Karpas-422 (cell line): ENCODE measurements at places on chromosomes 4 and X. TPM values are rescaled to one million over a fixed set of nuclear protein-coding genes. Genes with fewer than 3 reads are reported as not detected.

DNA sequence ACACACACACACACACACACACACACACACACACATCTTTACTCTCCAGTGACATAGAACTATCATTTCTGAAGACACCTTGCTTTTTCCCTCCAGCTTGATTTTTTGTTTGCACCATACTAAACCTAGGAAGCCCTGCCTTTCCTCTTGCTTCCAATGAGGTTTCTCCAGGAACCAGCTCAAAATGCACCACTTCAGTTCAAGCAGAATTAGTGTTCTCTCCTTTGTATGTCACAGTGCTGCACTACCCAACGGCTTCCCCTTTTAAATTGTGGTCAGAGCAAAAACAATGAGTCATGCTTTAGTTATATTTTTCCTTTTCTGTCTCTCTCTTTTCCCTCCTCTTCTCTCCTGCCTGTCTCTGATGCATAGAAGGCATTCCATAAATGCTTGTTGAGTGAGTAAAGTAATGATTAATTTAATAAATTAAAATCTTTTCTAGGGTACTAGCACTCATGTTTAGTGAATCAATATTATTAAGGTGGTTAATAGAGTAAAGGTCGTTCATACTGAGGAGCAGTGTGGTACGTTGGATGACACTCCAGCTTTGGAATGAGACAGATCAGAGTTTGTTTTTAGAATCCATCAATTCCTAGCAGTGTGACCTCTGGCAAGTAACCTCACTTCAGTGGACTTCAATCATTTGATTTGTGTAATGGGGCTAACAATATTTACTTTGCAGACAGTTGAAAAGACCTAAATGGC, 5.9 kb downstream of the RTL3 start:
- DNase-seq, result no peak

DNA sequence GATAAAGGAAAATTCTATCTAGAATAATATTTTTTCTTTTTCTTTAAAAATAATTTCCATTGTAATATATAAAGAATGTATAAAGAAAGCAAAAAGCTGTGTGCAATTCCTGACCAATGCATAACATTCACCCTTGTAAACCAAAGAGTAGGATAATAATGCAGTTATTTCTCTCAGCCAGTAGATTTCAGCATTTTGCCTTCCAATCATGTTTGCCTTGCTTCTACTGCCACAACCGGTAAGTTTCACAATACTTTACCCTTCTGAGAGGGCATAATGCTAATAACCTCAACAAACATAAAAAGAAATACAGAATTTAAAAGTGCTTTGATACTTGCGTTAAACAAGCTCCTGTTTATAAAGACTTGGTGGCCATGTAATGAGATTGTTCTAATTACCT, 59.9 kb downstream of the CHIC2 start:
- DNase-seq, result no peak

DNA sequence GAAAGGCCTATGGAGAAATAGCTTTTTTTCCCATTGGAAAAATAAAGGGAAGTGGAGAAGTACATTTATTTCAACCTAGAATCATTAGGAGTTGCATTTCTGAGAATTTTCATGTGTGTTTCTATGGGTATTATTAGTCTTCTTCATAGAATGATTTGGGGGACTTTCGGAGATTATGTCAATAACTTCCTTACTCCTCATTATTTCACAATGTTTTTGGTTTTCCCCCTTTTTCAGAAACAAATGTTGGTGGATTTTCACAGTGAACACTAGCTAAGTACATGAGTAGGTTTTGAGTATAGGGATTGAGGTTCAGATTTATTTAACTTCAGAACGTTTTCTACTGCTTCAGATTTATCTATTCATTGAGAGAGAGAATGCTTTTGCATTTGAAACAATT, 54.0 kb downstream of the SH3BGRL start:
- no peak for DNase-seq

The LONRF3 gene
- 5.4 and 6.3 TPM in 2 replicates for total RNA-seq

- no peak for DNase-seq
These were observed 1.5 kb upstream of the CPLX1 start for GRCh38 chr4:827209-828081.

GRCh38 chr4:10016169-10016568, 5.1 kb downstream of the SLC2A9 start:
- no peak for DNase-seq

DNA sequence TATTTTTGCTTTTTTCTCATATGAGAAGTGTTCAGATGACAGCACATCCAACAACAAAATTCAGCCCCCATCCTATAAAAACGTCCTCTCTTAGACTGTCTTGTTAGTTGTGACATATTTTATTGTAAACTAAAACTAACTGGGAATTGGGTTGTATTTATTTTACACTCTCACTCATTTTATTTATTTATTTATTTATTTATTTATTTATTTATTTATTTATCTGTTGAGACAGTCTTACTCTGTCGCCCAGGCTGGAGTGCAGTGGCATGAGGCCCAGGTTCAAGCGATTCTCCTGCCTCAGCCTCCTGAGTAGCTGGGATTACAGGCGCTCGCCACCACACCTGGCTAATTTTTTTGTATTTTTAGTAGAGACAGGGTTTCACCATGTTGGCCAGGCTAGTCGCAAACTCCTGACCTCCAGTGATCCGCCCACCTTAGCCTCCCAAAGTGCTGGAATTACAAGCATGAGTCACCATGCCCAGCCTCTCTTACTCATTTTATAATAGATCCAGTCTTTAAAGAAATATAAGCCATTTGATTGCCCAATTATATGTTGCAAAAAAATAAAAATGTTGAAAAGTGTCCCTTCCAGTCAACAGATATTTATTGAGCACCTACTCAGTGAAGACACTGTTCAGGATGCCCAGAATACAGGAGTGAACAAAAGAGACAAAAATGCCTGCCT, 44.6 kb downstream of the PALLD start:
- no peak for DNase-seq

The RASGEF1B gene
- total RNA-seq, result 1.2 and 1.6 TPM in 2 replicates

DNA sequence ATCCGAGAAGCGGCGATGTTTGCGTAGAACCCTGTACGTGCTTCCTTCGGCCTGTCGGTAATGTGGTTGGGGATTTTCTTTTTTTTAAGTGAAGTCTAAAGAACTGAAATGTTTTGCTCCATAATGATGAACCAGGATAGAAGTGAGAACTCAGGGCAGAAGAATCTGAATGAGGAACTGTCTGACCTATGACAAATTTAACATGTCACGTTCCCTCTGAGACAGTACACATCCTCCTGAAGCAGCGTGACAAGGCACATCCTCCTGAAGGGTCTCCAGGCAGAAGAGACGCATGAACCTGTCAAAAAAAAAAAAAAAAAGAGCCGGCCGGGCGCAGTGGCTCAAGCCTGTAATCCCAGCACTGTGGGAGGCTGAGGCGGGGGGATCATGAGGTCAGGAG, 6.2 kb downstream of the CSF2RA start:
- no peak for DNase-seq

- no peak for DNase-seq
These were observed 235.9 kb downstream of the SHOX start for GRCh38 chrX:866441-866990.

DNA sequence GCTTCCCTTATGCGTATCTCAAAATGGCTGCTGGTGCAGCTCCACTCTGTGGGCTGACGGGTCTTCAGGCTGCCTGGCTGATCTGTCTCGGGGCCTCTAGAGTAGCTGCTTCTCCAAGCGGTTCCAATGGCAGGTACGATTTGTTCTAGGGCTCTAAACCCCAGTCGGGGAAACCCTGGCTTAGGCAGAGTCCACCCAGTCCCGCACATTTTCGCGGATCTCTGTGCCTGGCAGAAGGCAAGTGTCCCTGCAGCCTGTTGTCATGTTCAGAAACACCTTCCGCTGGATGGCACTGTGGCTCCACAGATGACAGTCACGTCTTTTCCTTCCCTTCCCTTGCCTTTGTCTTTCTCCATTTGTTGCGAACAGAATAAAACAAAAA, 54.4 kb downstream of the NBDY start:
- peak; percentile 88 for DNase-seq

The COL25A1 gene
- 0.32 TPM in 1 of 2 replicates, not detected in the other for total RNA-seq

GRCh38 chrX:85037114-85037513, 33.4 kb downstream of the APOOL start:
- no peak for DNase-seq

DNA sequence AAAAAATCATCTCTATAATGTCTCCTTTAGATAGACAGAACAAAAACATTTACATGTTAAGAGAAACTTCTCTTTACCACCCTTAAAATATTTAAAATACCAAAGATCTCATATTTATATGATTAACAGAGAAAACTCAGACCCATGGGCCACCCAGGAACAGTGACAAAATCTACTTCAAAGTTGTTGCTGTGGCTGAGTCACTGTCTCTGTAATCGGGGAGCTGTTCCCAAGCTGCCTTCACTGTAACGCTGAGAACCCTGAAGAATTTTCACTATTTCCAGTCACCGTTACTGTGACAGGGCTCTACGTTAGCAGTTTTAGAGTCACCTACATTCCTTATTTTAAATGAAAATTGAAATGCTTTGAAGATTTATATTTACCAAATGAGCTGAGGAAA, 9.0 kb upstream of the DAPP1 start:
- DNase-seq, result peak; percentile 20

The FGG gene
- not detected in 2 replicates for total RNA-seq

The TCEAL2 gene
- total RNA-seq, result not detected in 2 replicates

DNA sequence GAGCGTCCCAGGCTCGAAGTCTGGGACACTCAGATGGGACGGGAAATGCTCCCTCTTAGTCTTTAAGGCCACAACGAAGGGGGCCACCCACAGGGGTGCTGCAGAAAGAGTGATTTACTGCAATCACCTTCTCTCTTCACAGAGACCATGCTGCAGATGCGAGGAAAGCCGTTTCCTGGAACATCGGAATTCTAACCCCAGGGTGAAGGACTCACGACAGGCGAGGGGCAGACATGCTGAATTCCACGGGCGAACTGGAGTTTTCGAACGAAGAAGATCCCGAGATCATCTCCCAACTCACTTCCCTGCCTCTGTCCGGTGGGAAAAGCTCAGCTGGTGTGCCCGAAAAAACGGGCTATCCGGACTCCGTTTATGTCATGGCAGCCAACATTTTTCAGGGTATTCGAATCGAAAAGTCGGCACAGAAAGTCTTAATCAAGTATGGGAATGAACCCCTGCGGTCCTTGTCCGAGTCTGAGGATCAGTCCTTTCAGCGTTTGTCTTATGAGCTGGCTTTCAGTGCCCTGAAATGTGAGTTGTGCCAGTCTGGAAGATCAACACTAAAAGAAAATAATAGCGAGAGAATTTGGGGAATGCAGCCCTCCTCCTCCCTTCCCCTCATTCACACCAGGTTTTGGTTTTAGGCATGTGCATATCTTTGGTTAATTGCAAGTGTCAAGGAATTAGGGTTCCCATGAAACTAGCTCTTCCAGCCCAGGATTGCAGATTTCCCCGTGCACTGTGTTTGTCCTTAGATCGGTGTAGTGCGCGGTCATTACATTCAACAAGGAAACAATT, 905 bp downstream of the NSUN7 start:
- DNase-seq, result no peak

- DNase-seq, result no peak
These were observed 12.5 kb upstream of the MAB21L2 start for GRCh38 chr4:150569384-150569987.

DNA sequence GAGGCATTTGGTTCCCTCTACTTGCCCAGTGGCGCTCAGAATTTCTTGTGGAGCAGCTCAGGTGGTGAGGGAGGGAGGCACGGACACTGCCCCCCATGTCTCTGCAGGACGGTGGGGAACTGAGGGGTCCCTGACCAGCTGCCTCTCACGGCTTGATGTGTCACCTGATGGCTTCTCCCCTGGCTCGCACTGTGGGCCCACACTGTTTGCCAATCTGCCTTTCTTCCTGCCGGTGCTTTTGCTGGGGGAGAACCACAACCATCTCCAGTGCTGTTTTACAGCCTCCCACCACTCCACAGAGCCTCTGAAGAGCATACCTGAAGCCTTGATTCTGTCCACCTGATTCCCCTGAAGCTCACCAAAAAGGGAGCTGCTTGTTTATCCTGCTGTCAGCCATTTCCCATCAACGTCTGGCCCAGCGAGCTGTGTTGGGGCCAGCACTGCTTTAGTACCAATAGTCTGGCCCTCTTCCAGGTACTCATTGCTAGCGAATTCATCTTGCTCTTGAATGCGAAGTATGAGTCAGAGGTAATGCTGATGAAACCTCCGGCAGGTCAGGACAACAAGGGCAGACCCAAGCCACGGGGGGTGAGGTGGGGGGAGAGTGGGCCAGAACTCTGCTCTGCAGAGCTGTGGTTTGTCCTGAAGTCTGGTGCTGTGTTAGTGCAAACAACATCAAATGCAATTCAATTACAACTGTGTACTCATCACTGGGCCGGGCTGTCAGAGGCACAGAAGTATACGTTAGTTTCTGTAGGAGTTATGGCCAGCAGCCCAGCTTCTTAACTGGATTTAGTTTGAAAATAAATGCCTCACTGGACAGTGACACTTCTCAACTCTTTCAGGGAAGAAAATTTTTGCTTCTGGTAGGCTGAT, 208.3 kb upstream of the JADE1 start:
- no peak for DNase-seq

GRCh38 chr4:15778289-15779241, at the start of gene CD38:
CD38 (plus strand) TSS chr4:15778328; CDS start chr4:15778415, 87 bp downstream.
- DNase-seq, result peak; percentile 67

The NDST4 gene
- not detected in 2 replicates for total RNA-seq

The ZFP42 gene
- not detected in 2 replicates for total RNA-seq

GRCh38 chr4:158490629-158491028, 31.1 kb upstream of the RXFP1 start:
- DNase-seq, result no peak

DNA sequence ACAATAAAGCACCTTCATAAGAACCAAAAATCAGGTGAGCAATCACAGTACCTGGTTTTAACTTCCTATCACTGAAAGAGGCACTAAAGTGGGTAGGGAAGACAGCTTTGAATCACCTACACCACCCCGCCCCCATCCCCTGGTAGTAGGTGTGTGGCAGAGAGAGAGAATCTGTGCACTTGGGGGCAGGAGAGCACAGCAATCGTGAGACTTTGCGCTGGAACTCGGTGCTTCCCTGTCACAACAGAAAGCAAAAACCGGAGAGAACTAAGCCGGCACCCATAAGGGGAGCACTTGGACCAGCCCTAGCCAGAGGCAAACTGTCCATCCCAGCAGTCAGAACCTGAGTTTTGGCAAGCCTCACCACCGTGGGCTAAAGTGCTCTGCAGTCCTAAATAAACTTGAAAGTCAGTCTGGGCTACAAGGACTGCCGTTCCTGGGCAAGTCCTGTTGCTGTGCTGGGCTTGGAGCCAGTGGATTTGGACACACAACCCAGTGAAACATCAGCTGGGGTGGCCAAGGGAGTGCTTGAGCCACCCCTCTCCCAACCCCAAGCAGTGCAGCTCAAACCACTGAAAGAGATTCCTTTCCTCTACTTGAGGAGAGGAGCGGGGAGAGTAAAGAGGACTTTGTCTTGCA, 32.1 kb downstream of the NDUFB11 start:
- no peak for DNase-seq

The BMX gene
- 8.2 and 11.1 TPM in 2 replicates for total RNA-seq

DNA sequence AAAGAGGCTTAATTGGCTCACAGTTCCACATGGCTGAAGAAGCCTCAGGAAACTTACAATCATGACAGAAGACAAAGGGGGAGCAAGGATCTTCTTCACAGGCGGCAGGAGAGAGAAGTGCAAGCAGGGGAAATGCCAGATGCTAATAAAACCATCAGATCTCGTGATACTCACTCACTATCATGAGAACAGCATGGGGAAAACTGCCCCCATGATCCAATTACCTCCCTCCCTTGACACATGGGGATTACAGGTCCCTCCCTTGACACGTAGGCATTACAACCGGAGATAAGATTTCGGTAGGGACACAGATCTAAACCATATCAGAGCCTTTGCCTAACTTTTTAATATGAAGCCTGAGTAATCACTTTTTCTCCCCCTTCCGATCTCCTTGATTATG, 43.7 kb upstream of the MAPK10 start:
- no peak for DNase-seq

GRCh38 chrX:129932821-129933321, 26.9 kb downstream of the UTP14A start:
- DNase-seq, result no peak

The SLITRK4 gene
- total RNA-seq, result not detected in 2 replicates
